ENCODE measurements at places on chromosomes 13 and 19. TPM values are rescaled to one million over a fixed set of nuclear protein-coding genes. Genes with fewer than 3 reads are reported as not detected.

ZNF99 gene
- total RNA-seq: 0.19 TPM

ZNF90 gene
- 2.4 TPM for total RNA-seq

EBI3 gene
- total RNA-seq: 3.7 TPM

ADGRL1 gene
- 11.0 TPM for total RNA-seq

ZBTB32 gene
- not detected for total RNA-seq

POLR1G gene
- 3.5 TPM for total RNA-seq

MAP4K1 gene
- total RNA-seq: 13.2 TPM

PDX1 gene
- total RNA-seq: not detected

MATK gene
- total RNA-seq: 1.9 TPM

TMEM38A gene
- 3.6 TPM for total RNA-seq

OR7D2 gene
- total RNA-seq: not detected

CILP2 gene
- total RNA-seq: 0.36 TPM

HOMER3 gene
- total RNA-seq: 23.6 TPM

LILRB5 gene
- total RNA-seq: 15.0 TPM

CLEC17A gene
- total RNA-seq: not detected

KLK12 gene
- total RNA-seq: not detected

SLC6A16 gene
- total RNA-seq: 4.6 TPM

ZNF560 gene
- total RNA-seq: not detected

IZUMO1 gene
- 1.6 TPM for total RNA-seq

CRB3 gene
- total RNA-seq: not detected

GARRE1 gene
- total RNA-seq: 49.0 TPM

CLDN10 gene
- not detected for total RNA-seq

RBM42 gene
- total RNA-seq: 53.7 TPM

ZNF534 gene
- not detected for total RNA-seq

STOML3 gene
- not detected for total RNA-seq

LINGO3 gene
- not detected for total RNA-seq

KRTDAP gene
- total RNA-seq: not detected

OVOL3 gene
- not detected for total RNA-seq

CD79A gene
- 0.96 TPM for total RNA-seq

GDF15 gene
- total RNA-seq: 9.8 TPM

PRR12 gene
- 20.2 TPM for total RNA-seq

MYH14 gene
- 5.9 TPM for total RNA-seq

WDR62 gene
- 1.3 TPM for total RNA-seq

ZBTB45 gene
- total RNA-seq: 15.6 TPM

SYMPK gene
- total RNA-seq: 52.0 TPM

ZNF567 gene
- 11.2 TPM for total RNA-seq

SEMA6B gene
- total RNA-seq: 25.6 TPM

ZNF667 gene
- total RNA-seq: 3.0 TPM

UBE2L5 gene
- 1.7 TPM for total RNA-seq

SYNE4 gene
- total RNA-seq: 1.0 TPM

REEP6 gene
- total RNA-seq: 0.71 TPM

MEX3D gene
- 16.1 TPM for total RNA-seq

GFY gene
- total RNA-seq: not detected

KLK15 gene
- not detected for total RNA-seq

ERICH6B gene
- not detected for total RNA-seq

Measured in aorta (tissue), 5 donors.